ENCODE measurements at places on chromosomes 6 and 20.

DNA sequence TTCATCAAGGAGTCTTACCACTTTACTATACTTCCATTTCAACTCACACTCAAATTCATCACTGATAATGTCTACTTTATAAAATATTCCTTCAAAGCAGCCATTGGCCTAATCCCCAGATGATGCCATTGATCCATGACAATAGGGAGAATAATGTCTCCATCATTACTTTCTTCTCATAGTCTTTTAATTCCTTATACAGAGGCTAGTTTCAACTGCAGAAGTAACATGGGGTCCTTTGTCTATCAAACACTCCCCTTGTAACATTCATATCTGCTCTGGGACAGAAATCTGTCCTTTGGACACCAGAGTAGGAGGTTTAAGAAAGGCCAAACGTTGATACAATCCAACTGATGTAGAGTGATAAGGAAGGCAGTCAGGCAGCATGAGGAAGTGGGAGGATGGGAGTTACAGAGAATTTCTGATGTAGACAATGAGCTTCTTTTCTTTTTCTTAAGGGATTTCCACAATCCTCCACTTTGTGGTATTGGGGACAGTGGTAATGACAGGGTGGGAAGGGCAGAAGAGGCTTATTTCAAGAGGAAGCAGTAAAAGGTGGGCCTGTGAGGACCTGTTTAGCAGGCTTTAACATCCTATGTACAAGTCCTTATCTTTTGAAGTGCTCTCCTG, 18.9 kb upstream of the HLA-DOA start:
- DNase-seq = no peak

DNA sequence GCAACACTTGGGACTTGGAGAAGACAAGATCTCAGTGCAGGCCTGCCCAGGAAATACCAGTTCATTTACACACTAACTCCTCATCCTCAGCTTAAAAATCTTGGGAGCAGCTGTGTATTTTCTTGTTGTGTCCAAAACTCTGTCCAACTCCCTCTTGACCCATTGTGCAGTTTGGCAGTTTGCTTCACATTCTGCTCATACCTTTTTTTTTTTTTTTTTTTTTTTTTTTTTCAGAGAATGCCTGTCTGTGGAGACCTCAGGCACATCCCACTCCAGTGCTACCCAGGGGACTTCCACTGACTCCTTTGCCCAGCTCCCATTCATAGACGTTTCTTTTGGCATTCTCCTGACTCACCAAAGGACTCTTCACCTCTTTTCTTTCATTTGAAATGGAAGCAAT, 265.8 kb upstream of the TCF21 start:
- DNase-seq = no peak

- no peak for DNase-seq
Measured at GRCh38 chr20:25256226-25256859, 8.5 kb downstream of the PYGB start.

DNA sequence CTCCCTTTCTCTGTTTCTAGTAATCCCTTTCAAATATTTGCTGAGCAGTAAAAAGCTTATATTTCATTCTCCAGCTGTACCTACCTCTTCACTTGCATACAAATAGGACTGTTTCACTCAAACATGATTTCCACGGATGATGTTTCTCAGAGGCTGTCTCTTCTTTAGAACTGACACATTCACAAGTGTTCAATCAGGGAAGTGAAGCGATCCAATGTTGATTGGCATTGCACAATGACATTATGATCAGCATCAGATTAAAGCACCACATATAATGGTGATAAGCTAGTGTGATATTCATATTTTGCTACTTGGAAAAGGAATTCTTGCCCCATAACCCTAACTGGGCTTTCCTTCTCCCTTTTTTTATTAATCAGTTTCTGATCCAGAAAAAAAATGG, 681.8 kb downstream of the TBC1D32 start:
- DNase-seq = no peak

DNA sequence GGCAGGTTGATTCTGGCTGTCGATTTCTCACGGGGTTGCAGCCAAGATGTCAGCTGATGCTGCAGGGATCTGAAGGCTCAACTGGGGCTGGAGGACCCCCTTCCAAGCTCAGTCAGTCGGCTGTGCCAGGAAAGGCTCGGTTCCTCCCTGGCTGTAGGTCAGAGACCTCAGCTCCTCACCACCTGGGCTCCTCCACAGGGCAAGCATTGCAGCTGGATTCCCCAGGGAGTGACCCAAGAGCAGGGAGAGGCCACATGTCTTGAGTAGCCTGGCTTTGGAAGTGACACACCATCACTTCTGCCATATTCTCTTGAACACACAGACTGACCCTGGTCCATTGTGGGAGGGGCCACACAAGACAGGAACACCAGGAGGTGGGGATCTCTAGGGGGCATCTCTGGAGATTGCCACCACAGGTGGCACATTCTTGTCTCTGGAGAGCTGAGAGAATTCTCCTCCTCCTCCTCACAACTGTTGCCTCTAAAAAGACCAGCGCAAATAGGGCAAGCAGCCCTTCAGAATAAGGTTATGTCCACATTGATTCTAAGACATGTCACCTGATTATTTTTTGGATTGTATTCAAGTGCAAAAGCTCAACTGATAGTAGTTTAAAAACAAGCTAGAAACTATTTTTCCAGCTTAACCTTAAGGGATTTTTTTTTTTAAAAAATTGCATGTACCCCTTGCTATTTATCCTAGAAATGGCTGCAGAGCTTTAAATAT, 270.5 kb downstream of the NRN1 start:
- no peak for DNase-seq

- DNase-seq = no peak
Measured at GRCh38 chr6:27290065-27290849, 21.8 kb downstream of the POM121L2 start.

- no peak for DNase-seq
Measured at GRCh38 chr6:97059473-97059872, 134.9 kb downstream of the KLHL32 start.

DNA sequence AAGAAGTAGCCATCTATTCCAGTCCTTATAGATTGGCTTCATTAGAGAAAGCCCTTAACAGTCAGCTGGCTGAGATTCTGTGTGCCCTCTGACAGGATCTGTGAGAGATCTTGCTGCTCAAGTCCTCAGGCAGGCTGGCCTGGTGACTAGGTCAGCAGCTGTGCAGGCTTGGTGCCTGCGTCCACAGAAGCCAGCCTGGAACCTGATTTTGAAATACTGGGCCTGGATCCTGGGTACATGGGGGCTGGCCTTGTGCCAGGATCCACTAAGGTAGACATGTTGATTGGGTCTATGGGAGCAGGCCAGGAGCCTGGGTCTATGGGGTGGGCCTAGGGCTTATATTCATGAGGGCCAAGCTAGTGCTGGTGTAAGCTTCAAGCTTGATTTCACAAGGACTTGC, 381.8 kb upstream of the MARCKS start:
- no peak for DNase-seq

DNA sequence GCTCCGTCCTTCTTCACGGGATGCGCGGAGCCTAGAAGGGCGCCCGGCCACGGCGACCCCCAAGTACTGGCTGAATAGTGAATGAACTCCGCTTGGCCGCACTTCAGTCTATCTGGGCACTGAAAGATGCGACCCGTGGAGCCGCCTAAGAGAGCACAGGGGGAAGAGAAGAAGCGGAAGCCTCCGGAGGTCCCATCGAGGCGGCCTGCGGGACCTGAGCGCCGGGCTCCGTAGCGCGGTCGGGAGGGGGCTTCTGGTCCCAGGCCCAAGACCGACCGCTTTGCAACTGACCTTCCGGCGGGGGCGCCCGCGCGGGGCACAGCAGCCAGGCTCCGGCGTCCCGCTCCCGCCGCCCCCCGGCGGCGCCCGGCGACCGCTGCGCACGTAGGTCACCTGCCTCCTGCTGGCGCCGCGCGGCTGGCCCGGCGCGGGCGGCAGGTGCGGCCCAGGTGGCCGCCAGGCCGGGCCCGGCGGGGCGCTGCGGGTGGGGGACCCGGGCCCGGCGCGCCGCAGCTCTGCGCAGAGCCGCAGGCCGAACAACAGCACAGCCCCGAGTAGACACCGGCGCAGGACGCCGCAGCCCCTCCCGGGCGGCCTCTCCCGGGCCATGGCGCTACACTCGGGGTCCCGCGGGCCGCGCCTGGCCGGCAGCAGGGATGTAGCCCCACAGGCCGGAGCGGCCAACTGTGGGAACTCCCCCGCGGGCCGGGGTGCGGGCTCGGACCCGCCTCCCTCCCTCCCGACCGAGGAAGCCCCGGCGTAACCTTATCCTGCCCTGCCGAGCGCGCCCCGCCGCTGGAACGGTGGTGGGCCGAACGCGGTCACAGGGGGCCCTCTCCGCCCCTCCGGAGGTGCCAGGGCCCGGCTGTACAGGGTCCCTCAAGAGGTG, at the start of gene METTL24:
METTL24 (minus strand) TSS at position 686 of the 889 bp plus-strand sequence; CDS start at position 609, 77 bp downstream.
- DNase-seq = no peak

DNA sequence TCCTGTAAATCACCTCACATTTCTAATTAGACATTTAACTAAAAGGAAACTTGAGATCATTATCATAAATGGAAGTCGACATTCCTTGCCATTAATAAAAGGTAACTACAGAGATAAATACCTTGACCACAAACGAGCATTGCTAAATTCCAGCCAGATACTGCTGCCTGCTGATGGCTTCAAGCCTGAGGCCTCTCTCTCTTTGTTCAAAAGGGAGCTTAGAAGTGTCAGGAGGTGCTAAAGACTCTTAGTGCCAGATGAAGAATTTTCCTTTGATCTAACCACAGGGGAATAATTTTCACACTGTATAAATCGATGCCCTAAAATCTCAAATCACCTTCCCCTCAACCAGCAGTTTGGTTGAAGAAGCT, 248.2 kb upstream of the PMEPA1 start:
- no peak for DNase-seq

DNA sequence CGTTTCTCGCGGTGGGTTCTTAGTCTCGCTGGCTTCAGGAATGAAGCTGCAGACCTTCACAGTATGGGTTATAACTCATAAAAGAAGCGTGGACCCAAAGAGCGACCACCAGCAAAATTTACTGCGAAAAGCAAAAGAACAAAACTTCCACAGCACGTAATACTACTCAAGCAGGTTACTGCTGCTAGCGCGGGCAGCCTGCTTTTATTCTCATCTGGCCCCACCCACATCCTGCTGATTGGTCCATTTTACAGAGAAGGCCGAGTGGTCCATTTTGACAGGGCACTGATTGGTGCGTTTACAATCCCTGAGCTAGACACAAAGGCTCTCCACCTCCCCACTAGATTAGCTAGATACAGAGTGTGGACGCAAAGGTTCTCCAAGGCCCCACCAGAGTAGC, 17.4 kb downstream of the LY86 start:
- DNase-seq = no peak

GRCh38 chr6:116438590-116439448, 22.4 kb upstream of the CALHM6 start:
- DNase-seq = no peak

DNA sequence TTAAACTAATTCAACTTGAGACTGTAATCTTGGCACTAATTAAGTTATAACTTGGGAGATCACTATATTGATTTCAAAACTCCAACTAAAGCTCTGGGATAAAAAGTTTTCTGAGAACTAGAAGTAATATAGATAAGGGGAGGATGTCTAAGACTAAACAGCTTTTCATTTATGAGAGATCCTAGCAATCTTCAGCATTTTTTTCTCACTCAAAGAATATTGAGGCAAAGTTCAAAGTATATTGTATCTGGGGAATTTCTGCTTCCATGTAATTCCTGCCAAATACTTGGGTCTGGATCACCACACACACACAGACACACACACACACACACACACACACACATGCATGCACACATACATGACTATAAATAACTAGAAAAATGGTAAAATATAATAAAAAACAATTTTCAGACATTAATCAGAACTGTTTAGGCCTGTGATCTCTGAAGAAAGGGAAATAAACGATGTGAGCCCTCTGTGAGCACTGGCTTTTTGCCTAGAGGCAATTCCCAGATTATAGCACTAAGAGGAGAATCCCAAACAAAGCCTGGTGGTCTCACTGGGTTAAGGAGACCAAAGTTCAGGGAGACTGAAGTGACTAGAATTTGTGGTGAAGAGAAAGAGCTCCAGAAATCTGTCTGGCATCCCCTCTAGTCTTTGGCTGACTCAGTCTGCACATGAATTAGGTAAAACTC, 92.8 kb downstream of the ADAT2 start:
- DNase-seq = no peak

DNA sequence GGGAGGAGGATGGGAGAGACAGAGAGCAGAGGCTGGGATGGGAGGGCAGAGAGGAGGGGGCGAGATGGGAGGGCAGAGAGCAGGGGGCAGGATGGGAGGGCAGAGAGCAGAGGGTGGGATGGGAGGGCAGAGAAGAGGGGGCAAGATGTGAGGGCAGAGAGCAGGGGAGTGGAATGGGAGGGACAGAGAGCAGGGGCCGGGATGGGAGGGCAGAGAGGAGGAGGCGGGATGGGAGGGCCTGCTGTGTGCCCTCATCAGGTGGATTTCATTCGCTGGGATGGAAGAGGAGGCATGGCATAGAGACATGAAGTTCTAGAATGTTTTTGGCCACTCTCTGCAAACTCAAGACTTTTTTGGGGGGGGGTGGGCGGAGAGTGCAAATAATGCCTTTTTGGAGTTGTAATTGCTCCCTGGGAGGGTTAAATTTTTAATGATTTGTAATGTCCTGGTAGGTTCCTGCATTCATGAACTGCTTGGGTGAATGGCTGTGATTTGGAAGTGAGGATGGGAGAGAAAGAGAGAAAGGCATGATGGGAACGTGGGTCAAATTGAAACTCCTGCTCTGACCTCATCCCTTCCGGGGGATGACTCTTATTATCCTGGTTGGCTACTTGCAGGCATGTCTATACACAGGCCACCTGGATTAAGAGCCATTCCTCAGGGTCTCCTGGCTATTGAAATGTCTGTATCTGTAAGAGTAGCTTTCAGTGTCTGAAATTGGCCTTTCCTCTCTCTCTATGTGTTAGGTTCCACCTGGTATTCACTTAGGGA, 162.4 kb upstream of the AGPAT4 start:
- no peak for DNase-seq

DNA sequence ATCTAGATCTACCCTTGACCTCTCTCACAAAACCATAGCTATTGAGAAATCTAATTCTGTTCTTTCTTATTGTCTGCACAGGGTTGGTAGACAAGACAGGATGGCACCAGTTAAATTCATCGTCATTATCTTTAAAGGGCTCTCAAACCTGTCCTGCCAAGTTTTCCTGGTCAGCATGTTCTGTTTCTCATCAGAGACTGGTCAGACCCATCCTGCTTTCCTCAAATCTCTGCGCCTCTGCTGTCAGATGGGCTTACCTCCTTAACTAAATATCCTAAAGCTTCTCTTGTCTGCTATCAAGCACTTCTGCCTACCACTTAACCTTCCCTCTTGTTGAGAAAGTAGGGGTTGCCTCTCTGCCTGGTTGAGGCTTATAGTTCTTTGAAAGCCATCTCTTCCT, 125.2 kb downstream of the MYO6 start:
- DNase-seq = no peak

GRCh38 chr6:15551798-15552197, 111.0 kb downstream of the DTNBP1 start:
- no peak for DNase-seq

DNA sequence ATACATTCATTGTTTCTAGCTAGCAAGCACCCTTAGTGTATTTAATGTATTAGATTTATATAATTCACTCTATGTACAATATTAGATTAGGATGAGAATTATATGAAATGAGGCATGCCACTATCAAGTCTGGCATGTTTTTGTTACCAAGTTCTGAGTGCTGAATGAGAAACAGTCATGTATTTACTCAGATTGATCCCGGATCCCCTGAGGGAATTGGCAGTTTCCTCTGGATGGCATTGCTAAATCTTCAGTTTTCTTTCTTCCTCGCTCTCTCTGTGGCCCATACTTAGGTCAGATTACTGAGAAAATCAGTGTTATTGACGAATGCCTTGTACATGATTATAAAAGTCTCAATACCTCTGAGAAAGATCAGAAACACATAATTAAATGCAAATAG, 66.6 kb downstream of the CDKAL1 start:
- no peak for DNase-seq

- DNase-seq = no peak
Measured at GRCh38 chr6:128200789-128201188, 299.9 kb upstream of the THEMIS start.

GRCh38 chr6:134315974-134316441, 1.9 kb downstream of the SGK1 start:
- no peak for DNase-seq
